CD4-positive, alpha-beta T cell treated with Interleukin-6 at 100 ng/mL for 8 hours (primary cell): ENCODE measurements at places on chromosomes 3 and 15.

DNA sequence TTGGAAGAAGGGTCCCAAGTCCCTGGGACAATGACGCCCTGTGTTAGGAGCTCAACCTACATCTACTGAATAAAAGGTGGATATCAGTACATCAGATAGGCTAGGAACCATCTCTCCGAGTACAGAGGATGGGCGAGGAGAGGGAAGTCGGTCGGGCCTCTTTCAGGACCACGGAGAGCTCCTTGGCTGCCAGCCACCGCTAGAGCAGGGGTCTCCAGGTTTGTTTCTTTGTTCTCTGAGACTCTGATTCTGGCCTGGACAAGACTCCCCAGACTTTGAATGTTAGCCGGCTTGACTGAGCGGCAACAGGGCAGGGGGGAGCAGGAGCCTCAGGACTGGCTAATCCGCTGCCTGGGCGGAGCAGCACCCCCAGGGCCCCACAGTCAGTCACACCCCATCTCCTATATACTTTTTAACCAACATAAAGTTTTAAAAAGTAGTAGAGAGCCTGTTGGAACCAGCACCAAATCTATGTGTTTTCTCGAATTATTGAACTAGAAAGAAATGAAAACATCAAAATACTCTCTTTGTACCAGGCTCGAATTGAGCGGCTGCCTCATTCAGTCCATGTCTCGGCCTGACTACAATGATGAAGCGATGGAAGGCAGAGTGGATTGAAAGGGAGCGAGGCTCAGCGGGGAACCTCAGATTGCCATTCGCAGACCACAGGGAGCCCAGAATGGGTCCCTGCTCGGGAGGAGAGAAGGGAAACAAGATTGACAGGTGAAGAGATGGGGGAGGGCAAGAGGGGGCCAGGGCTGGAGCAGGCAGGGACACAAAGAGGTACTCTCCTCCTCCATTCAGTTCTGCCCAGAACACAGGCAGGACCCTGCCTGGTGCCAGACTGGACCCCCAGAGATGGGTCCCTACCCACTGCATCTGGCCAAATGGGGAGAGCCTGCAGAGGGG, 131.6 kb downstream of the TPRA1 start:
- no peak for DNase-seq

DNA sequence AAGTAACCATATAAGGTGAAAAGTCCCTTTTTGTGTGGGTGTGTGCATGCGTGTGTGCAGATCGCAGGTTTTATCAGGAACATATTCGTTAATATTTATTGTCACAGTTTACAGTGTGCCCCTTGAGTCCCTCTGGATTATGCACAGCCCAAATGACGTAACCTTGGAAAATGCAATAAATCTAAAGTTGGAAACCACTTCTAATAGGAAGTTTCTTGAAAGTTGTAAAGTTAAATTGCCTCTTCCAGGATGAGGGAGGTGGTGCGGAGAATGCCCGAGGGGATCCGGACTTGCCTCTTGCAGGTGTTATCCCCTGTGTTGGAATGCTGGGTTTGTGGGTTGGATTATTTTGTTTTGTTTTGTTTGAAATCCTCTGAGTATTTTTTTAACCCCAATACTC, 143.3 kb downstream of the CMSS1 start:
- no peak for DNase-seq

DNA sequence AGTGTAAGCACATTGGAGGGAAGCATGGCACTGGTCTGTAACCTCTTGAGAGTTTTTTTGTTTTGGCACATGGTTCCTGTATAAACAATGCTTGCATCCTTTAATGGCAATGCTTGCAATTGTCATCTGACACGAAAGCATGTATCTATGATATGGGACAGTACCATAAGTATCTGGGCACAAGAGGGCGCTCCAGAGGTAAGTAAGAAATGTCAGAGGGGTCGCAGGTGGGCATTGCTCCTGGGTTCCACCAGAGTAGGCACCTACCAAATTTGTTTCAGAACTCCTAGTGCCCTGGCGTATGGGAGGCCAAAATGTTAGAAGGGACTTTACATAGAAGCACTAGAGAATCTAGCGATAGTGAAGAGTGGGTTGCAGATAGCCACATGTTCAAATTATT, 58.7 kb upstream of the BCHE start:
- no peak for DNase-seq

DNA sequence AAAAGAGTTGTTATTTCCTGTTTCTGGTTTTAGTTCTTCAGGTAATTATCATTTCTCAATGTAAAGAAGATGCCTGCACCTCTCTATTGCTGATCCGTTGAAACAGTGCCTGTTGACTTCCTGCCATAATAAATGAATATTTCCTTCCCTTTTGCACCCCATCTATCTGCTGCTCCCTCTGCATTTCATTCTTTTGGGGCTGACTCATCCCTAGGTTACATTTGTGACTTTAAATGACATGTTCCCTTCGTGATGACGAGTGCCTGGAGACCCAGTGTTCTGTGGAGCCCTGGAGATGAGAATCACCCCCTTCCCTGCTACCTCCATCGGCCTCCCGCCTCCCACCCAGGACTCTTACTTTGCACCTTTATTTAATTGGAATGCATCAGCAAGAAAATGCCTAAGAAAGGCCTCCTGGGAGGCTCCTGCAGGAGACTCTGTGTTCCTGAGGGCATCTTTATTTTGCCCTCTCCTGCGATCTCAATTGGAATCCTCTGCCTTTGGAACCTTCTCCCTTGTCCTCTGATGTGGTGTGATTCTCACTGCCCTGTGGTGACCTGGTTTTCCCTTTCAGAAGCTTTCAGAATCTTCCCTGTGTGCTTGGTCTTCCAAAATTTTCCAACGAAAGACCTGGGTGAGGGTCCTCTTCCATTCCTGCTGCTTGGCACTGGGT, 13.7 kb downstream of the LRRK1 start:
- DNase-seq, result no peak

GRCh38 chr3:149548669-149549065, 74.2 kb downstream of the TM4SF4 start:
- no peak for DNase-seq

DNA sequence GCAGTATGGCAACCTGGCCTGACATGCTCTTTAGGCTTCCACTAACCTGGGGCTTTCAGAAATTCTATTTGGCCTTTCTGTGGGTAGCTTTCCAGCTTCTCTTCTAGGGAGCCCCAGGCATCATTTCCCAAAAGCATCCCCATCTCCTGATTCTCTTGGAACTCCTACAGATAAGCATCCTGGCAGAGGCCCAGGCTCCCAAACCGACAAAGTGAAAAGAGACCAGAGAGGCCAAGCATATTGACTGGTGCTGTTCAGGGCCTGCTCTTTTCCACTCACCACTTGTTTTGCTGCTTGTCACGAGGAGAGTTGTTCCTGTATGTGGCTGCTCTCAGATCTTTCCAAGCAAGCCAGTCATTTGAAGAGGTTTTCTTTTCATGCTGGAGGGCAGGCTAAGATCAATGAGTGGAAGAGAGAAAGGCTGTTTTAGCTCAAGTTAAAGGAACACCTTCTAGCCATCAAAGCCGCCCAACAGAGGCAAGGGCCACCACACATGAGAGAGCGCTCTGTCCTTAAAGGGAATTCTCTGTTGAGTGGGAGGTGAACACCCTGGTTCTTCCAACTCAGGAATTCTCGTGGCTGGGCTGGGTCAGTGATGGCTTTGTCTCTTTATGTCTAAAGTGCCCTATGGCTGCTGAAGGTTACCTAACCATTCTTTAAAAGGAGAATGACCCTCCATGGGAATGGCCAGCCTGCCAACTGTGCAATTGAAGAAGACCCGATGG, 31.1 kb upstream of the NR2E3 start:
- DNase-seq, result no peak

- peak; percentile 24 for DNase-seq
These were observed 36.6 kb downstream of the PSTPIP1 start for GRCh38 chr15:77031376-77032050.

DNA sequence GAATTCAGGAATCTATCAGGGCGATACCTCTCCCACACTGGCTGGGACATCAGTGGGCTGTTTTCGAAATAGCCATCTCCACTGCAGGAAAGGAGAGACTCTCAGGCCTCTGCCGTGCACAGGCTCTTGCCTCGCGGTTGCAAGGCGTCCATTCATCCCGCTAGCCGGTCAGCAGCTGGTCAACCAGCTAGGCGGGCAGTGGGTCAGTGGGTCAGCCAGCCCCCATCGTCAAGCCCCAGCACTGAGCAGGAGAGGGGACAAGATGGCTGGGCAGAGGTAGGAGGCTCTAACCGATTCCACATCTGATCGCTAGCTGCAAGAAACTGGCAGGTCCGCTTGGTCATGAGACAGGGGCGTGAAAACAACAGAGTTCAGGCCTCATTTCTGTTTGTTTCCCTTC, 45.1 kb downstream of the MUC4 start:
- DNase-seq, result no peak

GRCh38 chr3:131616719-131617118, 113.9 kb upstream of the MRPL3 start:
- no peak for DNase-seq

GRCh38 chr15:87357637-87358313, 898.8 kb downstream of the NTRK3 start:
- no peak for DNase-seq
